Glutamatergic neuron (in vitro differentiated cells): ENCODE measurements at places on chromosomes 3 and 15. TPM values are rescaled to one million over a fixed set of nuclear protein-coding genes. Genes with fewer than 3 reads are reported as not detected.
A peak's percentile ranks its signal among the peaks of the same experiment; 100 is the strongest.

ISLR2 gene
- 21.1 TPM for total RNA-seq

GRCh38 chr3:20575146-20575545 is 389.1 kb upstream of the SGO1 start:
- DNase-seq, result no peak

LTK gene
- total RNA-seq, result 3.2 TPM

CLDN16 gene
- total RNA-seq, result not detected

GRCh38 chr3:58688574-58688973 is 22.0 kb upstream of the FAM3D start:
- DNase-seq, result no peak

AMOTL2 gene
- 38.1 TPM for total RNA-seq

- DNase-seq, result peak; percentile 79
These were observed 20.5 kb downstream of the WDR73 start for GRCh38 chr15:84633311-84634227.

DNA sequence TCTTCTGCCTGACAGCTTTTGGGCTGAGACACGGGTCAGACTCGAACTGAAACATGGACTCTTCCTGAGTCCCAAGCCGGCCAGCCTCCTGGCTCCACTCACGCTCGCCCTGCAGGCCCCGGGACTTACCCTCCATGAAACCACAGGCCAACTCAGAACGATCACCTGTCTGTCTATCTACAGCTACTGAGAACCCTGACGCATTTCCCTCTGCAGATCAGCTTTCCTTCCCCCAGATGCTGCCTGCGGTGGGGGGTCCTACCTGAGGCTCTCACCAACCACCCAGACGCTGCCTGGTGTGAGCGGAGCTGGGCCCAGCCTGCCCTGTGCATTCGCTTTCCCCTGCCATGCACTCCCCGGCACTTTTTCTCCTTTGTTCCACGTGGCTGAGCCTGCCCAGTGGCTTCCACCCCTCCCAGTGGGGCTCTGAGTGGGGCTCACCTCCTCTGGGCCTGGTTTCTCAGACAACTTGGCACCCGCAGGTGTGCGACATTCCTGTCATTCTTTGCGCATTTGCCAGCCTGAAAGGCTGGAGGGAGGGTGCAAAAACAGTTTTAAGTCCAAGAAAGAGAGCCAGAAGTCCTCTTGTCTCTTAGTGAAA is 60.2 kb downstream of the PLXNA1 start:
- no peak for DNase-seq

TOPBP1 gene
- total RNA-seq, result 33.9 TPM

TTLL13 gene
- total RNA-seq, result not detected

PCLAF gene
- 4.7 TPM for total RNA-seq

GRIP2 gene
- total RNA-seq, result 0.34 TPM

- DNase-seq, result no peak
These were observed 123.3 kb upstream of the GRM7 start for GRCh38 chr3:6737630-6738029.

- DNase-seq, result no peak
These were observed 40.6 kb upstream of the FXR1 start for GRCh38 chr3:180871901-180872300.
